ENCODE measurements at places on chromosomes 1 and 21.
A peak's percentile ranks its signal among the peaks of the same experiment; 100 is the strongest.

DNA sequence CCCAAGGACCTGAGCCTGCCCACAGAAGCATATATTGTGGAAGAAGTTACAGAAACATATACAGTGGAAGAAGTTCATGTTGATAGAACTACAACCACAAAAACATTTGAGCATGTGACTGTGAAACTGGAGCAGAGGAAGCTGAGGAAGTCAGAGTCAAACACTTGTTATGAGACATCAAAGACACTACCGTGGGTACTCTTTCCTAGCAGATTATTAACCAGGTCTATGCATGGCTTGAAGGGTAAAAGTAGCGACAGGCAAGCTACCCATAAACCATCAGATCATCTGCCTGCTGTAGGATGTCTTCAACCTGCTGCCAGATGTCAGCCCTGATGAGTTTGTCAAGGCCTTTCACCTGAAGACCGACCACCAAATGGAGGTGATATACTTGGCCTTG lies 35.8 kb downstream of the IVNS1ABP start:
- peak; percentile 60 for DNase-seq

DNA sequence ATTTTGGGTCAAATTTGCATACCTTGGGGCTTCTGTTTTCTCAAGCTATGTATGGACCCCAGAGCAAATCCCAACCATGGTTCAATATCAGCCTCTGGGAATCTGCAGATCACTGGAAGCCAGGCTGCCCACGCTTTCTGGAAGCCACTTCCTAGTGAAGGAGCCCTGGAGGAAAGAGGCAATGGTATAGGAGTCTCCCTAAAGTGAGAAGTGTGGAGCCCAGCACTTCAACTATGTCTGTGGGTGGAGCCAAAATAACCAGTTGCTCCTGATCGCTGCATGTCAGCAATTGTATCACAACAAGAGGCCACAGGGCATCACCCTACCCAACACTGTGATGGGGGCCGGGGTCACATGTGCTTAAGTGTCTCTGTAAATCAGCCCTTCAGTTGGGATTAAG lies 26.9 kb downstream of the ETS2 start:
- DNase-seq: no peak

DNA sequence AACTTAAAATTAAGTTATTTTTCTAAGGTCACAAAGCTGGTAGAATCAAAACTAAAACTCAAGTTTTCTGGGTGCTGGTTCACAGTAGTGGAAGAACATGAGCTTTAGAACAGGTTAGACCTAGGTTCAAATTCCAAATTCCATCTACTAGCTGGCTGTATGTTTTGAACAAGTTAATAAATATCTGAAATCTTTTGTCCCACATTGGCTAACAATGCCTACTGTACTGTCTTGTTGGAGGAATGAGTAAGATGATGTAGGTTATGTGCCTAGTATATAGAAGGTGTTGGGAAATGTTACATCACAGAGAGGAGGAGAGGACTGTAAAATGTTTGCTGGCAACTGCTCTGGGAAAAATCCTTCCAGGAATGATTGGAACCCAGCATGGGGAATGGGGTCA lies 14.0 kb upstream of the CD247 start:
- no peak for DNase-seq

- DNase-seq: no peak
Observed at GRCh38 chr1:22247527-22248245, 104.8 kb upstream of the WNT4 start.

DNA sequence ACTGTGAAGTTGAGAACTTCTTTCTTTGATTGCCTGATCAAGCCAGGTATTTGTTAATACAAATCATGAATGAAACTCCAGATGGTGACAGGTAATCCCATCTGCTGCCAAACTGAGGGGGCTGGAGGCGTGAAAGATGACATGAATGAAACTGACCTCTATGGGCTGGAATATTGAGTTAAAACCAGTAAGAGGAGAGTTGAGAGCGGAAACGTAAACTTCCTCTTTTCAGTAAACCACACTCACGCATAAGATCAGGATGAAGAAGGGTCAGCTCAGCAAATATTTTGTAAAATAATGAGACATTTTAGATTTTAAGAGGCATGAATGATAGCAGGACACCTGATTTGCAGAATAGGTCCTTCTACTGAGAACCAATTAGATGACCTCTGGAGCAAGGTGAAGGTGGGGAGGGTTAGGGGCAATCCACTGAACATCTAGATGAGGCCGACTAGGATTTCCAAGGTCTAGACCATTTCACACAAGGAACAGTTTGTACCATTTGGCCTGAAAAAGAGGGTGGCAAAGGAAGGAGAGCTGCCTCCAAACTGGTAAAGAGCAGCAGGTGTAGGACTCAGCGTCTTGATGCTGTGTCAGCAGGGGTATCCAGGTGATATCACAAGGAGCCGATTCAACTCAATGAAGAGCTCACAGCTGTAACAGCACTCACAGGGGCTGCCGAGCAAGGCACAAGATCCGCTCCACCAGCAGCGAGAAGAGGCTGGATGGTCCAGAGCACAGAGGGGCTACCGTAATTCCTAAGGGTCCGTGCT lies 132.6 kb downstream of the NTPCR start:
- no peak for DNase-seq

DNA sequence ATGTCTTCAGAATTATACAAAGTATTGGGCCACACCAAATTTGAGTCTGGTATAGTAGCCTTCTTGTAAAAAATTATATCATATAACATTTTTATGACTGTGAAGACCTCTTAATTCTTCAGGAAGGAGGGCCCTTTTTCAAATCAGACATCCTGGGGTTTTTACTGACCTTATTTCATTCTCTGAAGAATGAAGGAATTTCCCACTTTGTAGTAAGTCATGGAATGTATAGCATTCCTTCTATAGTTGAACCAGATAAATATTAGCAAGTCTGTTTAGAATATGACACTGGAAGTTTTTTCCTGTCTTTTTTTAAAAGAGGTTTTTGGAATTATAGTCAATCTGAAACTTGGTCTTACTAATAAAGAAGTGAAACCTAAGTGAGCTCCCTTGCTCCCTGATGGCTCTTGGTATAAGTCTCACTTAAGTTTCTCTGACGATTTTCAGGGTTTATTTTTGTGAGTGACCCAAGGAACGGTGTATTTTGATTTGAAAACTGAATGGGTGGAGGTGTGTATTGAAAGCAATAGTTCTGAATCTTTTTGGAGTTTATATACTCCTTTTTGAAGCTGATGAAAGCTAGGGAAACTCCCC lies 23.7 kb downstream of the SNX27 start:
- DNase-seq: no peak

DNA sequence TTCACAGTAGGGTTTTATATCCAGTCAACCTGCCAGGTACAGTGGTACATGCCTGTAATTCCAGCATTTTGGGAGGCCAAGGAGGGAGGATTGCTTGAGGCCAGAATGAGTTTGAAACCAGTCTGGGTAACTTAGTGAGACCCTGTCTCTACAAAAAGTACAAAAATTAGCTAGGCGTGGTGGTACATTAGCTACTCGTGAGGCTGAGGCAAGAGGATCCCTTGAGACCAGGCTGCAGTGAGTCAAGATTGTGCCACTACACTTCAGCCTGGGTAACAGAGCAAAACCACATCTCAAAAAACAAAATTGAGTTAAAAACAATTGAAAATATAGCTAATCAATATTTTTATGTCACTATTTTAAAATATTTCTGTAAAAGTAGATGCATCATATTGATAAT lies 33.2 kb downstream of the DDI2 start:
- no peak for DNase-seq

- no peak for DNase-seq
Observed at GRCh38 chr1:78387871-78388270, 102.9 kb upstream of the PTGFR start.

GRCh38 chr1:78072216-78072615 lies 26.4 kb downstream of the GIPC2 start:
- DNase-seq: no peak

GRCh38 chr1:109160071-109160840 lies 46.3 kb downstream of the ELAPOR1 start:
- no peak for DNase-seq

DNA sequence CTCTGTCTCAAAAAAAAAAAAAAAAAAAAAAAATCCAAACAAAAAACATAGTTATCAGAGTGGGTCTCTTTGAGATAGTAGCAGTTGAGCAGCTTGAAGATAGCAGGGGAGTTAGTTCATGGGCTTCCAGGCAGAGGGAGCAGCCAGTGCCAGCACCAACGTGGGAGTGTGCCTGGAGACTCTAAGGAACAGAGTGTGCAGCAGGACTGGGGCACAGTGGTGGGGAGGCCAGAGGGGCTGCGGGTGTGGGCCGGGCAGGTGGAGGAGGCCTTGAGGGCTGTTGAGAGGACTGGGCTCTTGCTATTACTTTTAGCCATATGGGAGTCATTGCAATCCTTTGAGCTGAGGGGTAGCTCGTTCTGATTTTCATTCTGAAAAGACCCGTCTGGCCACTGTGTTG lies 63.8 kb downstream of the RYR2 start:
- no peak for DNase-seq

DNA sequence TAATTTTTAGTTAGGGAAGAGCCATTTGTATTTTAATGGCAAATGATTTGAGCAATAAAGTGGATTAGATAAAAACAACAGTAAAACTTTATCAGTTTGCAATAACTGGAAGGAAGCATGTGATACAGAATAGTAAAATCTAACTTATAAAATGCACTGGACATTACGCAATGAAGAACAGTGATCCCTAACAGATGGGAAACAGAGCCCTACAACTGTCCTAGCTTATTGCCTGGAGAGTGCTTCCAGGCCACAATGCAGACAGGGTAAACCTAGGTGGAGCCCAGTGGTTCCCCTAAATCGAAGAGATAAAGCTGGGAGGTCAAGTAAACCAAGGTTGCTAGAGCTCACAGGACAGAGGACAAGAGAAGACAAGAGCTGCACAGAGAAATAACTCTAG lies 7.0 kb downstream of the OMA1 start:
- DNase-seq: no peak

DNA sequence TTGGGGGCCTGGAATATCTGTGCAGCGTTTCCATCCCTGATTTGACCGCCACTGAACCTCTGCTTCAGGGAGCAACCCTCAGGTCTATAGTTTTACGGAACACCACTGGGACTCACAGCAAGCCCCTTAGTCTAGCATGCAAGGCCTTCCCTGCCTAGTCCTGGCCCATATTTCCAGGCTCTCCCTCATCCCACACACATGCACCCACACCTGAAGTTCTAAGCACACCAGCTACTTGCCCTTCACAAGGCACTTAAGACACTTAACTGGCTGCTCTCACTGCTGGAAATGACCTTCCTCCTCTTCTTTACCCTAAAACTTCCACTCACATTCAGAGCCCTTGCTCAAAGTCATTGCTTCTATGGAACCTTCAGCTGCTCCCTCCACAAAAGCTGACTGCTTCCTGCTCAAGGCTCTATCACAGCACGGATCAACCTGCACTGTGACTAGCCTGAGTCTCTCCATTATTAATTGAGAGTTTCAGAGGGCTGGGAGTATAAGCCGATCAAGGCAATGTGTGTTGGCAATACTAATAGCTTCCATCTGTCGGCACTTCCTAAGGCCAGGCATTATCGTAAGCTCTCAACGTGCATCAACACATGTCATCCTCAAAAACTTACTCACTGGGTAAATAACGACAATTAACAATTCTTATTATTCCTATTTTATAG lies 84.3 kb downstream of the RRAGC start:
- DNase-seq: no peak
